ENCODE measurements at places on chromosomes 7 and 10.

DNA sequence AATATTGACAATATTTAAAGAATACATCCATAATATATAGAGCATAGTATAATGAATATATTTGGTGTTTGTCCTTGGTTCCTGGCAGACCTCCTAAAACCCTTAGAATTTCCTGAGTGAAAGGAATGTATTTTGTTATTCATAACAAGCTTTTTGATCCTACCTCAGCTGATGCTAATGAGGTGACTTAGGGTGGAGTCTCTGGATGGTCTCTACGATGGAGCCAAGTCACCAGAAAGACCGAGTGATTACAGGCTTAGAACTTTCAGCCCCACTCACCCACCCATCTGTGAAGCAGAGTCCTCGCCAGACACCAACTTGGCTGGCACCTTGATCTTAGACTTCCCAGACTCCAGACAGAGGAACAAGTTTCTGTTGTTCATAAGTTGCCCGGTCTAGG is 35.9 kb downstream of the UPF2 start:
- DNase-seq = no peak

GRCh38 chr7:110421490-110422241 is 669.3 kb upstream of the LRRN3 start:
- DNase-seq = no peak

DNA sequence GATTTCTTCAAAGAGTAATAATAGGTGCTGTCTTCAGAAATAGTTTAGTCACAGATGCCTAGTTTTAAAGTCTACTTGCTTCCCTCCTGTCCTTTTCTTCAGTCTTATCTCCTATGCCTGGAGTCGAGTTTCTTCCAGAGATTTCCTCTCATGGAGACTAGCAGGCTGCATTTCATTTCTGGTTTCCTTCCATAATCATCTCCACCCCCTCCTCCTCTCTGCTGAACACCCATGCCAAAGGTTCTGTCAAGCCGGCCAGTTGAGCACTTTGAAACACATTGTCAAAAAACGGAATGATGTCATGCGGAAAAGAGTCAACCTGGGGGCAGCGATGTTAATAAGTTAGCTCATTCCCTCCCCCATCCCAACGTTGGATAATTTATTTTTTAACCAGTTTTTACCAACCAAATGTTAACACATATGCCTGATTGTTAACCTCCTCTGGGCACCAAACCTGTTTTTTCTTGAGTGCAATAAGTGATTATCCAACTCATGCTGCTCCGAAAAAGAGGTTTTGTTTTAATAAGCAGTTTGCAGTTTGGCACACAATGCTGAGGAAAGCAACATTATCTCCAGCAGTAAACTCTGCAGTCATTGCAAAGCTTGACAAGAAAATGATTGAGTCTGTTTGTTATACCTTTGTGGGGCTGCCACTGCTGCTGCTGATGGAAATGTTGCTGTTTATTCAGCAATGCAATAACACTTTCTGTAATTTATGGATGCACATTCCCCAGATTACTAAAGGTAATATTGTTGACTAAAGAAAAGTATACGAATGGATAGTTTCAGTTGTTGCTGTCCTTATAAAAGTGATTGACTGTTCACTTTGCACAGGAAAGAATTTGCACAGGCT is 161.6 kb downstream of the LRMDA start:
- no peak for DNase-seq

DNA sequence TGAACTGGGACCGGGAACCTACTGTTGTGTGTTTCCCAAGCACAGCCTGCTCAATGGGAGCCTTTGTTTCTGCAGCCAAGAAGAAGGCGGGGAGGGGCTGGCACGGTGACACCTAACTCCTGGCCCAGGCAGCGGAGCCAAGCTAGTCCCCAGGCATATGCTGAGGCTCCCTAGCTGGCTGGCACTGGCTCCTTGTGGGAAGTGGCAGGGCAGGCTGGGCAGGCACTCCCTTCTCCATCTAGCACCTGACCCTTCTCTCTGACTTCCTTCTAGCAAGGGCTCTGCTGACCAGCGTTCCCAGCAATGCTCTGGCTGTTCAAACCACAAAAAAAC is 325.0 kb downstream of the PLXNA4 start:
- DNase-seq = peak; percentile 93

DNA sequence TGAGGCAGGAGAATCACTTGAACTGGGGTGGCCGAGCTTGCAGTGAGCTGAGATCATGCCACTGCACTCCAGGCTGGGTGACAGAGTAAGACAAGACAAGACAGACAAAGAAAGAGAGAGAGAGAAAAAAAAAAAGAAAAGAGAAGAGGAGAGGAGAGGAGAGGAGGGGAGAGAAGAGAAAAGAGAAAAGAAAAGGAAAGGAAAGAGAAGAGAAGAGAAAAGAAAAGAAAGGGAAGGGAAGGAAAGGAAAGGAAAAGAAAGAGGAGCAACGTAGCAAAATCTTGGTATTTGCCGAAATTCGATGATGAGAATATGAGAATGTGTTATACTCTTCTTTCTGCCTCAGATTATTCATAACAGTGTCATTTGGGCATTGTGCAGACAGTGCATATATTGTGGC is 101.2 kb upstream of the PFKP start:
- no peak for DNase-seq

- no peak for DNase-seq
Measured at GRCh38 chr10:118672766-118673715, 77.6 kb upstream of the PRLHR start.

- peak; percentile 1 for DNase-seq
Measured at GRCh38 chr7:1140476-1141104, 19.4 kb downstream of the ZFAND2A start.

- DNase-seq = no peak
Measured at GRCh38 chr7:147968046-147968610, 622.4 kb upstream of the C7orf33 start.

Data from upper lobe of right lung (tissue), 1 donor.